ENCODE measurements at places on chromosomes 6 and 20.

GRCh38 chr6:161233986-161234661 lies 39.7 kb downstream of the AGPAT4 start:
- peak; percentile 94 for DNase-seq

- DNase-seq = peak; percentile 23
Observed at GRCh38 chr6:97068211-97068610, 143.7 kb downstream of the KLHL32 start.

- DNase-seq = peak; percentile 87
Observed at GRCh38 chr6:112180095-112180820, 74.1 kb downstream of the LAMA4 start.

DNA sequence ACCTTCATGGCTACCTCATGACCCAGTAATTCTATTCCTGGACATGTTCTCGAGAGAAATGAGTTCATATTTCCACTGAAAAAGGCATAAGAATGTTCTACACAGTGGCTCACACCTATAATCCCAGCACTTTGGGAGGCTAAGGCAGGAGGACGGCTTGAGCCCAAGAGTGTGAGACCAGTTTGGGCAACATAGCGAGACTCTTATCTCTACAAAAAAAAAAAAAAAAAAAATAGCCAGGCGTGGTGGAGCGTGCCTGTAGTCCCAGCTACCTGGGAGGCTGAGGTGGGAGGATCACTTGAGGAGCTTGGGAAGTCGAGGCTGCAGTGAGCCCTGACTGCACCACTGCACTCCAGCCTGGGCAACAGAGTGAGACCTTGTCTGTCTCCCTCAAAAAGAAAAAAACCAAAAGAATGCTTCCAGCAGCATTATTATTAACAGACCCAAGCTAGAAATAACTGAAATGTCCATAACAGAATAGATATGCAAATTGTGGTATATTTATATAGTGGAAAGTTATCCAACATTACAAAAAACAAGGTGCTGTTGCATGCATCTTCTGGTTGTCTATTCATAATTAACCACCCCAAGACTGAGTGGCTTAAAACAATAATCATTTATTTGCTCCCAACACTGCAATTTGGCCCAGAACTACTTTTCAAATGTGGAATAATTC lies 9.4 kb upstream of the RAB44 start:
- DNase-seq = peak; percentile 53

GRCh38 chr6:80357081-80357480 lies 250.6 kb downstream of the BCKDHB start:
- DNase-seq = no peak

DNA sequence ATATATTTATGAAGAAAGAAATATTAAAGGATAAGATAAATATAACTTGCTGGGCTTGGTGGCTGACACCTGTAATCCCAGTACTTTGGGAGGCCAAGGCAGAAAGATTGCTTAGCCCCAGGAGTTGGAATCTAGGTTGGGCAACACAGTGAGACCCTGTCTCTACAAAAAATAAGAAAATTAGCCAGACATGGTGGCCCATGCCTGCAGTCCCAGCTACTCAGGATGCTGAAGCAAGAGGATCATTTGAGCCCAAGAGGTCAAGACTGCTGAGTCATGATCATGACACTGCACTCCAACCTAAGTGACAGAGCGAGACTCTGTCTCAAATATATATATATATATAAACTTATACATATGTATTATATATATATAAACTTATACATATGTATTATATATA lies 164.0 kb downstream of the MRPL14 start:
- no peak for DNase-seq

DNA sequence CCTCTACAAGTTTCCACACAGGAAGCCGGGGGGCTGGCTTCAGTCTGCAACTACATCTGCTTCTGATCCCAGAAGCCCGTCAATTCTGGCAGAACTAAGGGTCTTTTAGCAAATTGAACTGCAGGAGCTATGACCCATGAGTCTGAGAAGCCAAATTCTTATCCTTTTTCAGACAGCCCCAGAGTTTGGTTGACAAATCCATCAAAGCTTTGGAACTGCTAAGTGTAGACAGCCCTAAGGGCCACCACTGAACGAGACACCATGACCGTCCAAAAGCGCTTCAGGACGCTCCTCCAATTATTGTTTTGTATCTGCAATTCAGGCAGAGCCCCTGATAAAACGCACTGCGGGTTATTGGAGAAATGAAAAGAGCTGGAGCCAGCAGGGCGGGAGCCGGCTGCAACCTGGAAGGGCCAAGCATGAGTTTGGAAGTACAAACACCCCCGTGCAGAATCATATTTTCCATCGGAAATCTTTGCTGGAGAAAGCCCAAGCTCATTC lies 67.1 kb downstream of the GNAS-AS1 start:
- DNase-seq = no peak

DNA sequence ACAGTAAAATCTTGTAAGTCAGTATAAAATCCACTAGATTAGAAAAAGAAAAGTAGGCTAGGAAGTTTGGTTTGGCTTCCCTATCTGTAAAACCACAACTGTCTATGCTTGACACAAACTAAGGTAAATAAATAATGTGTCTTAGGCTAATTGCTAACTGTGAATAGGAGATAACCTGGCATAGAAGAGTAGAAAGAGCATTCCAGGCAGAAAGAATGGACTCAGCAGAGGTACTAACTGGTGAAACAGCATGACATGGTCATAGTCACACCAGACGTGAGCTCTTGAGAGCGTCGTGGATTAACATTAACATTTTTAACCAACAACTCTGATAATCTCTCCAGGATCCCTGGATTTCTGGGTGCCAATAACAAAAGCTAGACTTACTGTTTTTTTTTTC lies 8.7 kb upstream of the WTAP start:
- no peak for DNase-seq

DNA sequence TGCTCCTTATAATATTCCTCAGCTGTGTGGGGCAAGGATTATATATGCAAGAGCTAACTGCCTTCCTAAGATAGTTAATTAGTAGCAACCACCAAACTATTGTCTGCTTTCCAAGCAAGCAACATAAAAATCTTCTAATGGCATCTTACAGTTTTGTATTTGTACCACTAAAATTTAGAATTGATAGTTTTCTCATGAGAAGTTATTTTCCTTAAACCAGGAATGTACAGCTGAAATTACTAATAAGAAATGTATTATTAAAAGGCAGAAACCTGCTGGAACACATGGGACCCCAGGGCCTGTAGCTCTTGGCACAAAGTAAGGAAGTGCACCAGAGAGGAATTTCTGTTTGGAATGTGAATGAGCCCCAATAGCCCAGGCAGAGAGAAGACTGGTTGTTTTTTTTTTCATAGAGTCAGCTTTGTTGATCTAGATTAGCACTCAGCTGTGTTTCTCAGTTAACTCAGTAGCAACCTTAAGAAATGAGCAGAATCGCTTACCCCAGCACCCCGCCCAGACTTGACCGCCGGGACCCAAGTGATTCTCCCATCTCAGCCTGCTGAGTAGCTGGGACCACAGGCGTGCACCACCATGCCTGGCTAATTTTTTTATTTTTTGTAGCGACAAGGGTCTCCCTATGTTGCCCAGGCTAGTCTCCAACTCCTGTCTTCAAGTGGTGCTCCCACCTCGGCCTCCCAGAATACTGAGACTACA lies 2.6 kb downstream of the MGME1 start:
- peak; percentile 84 for DNase-seq

GRCh38 chr6:18504232-18504596 lies 117.1 kb downstream of the RNF144B start:
- no peak for DNase-seq

DNA sequence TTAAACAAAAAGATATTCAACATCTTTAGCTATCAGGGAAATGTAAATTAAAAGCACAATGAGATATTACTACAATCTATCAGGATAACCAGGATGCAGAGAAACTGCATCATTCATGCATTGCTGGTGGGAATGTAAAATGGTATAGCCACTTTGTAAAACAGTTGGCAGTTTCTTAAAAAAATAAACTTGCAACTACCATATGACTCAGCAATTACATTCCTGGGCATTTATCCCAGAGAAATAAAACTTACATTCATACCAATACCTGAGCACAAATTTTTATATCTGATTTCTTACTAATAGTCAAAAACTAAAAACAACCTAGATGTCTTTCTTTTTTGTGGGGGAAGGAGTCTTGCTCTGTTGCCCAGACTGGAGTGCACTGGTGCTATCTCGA lies 190.3 kb upstream of the TAB2 start:
- DNase-seq = peak; percentile 72

DNA sequence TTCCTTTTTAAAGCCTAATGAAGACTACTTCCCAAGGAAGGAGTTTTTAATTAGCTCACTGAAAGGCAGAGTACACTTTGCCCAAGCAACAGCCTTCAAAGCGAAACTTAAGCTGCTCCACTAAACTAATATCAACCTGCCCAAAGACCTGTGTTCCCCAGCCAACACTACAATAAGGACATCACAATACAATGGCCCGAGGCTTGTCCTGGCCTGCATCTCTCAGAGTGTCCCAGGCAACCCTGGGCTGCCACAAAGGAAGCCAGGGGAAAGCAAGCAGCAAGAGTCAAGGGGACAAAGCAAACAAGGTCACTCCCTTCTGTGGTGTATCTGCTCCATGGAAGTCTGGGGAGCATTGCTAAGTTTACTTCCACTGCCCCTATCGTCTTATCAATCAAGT lies 52.3 kb downstream of the PIGU start:
- DNase-seq = no peak

- no peak for DNase-seq
Observed at GRCh38 chr6:159525445-159526025, 167.5 kb downstream of the SOD2 start.

- no peak for DNase-seq
Observed at GRCh38 chr6:157037165-157037564, 260.0 kb downstream of the ARID1B start.

Data from EL (cell line).